C1 segment of cervical spinal cord (tissue), 14 donors: ENCODE measurements at places on chromosomes 3 and 15.

- DNase-seq, result no peak
Observed at GRCh38 chr3:38582316-38582715, 67.2 kb downstream of the SCN5A start.

GRCh38 chr3:14847613-14848541, 29.1 kb downstream of the FGD5 start:
- no peak for DNase-seq

DNA sequence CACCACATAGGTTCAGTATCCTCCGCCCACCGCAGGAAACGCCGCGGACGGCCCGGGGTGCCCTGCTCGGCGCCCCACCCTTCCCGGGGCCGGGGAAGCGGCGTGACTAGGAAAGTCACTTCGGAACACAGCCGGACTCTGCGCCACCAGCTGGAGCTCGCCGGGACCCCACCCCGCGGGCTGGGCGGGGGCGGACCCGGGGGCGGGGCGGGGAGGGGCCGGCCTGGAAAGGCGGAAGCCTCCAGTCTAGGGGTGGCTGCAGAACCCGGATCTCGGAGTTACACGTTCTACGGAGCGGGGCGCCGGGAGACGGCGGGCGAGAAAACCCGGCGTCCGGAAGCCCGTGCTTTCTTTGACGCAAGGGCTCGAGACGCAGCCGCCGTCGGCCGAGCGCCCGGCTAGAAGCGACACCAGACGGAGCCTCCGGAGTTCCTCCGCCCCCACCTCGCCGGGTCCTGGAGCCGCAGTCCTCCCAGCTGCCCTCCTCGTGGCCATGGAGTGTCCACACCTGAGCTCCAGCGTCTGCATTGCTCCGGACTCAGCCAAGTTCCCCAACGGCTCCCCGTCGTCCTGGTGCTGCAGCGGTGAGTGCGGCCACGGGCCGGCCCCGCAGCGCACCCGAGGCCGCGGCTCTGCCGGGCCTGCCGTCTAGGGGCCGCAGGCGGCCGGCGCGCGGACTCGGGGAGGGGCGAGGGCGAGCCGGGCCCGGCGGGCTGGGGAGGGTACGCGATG, at the start of gene USP3:
TSS of gene USP3 (plus strand) at position 347 of the 732 bp plus-strand sequence. CDS start at position 494, 147 bp downstream.
- DNase-seq, result peak; percentile 76

- no peak for DNase-seq
Observed at GRCh38 chr15:33200444-33200843, 5.9 kb upstream of the FMN1 start.
